ENCODE measurements at places on chromosomes 5 and 9. TPM values are rescaled to one million over a fixed set of nuclear protein-coding genes. Genes with fewer than 3 reads are reported as not detected.
A peak's percentile ranks its signal among the peaks of the same experiment; 100 is the strongest.

GARIN3 gene
- not detected for total RNA-seq

CDC14B gene
- 9.2 TPM for total RNA-seq

NRG2 gene
- 0.81 TPM for total RNA-seq

KIF20A gene
- 8.7 TPM for total RNA-seq

DNAH5 gene
- total RNA-seq = 0.20 TPM

GABBR2 gene
- total RNA-seq = 116 TPM

HTR1A gene
- total RNA-seq = 1.2 TPM

TMOD1 gene
- 0.64 TPM for total RNA-seq

DNA sequence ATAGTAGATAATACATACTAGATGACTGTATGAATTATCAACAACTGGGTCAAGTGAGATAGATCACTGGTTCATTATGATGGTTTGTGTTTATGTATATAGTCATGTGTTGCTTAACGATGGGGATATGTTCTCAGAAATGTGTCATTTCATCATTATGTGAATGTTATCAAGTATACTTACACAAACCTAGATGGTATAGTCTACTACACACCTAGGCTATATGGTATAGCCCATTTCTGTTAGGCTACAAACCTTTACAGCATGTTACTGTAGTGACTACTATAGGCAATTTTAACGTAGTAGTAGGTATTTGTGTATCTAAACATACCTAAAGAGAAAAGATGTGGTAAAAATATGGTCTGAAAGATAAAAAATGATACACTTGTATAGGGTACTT, 31.0 kb downstream of the TMEM38B start:
- no peaks in the 10 kb centered on the region for H3K36me3 ChIP-seq
- DNase-seq = no peak
- H3K27ac ChIP-seq = no peak overlapping the region
- H3K27me3 ChIP-seq = peaks cover 3% of the 10 kb centered on the region

- H3K4me1 ChIP-seq = peaks cover 43% of the 10 kb centered on the region
- no peak overlapping the region for H3K27ac ChIP-seq
- no peak for DNase-seq
- no peak overlapping the region for H3K4me3 ChIP-seq
- H3K36me3 ChIP-seq = no peaks in the 10 kb centered on the region
- H3K27me3 ChIP-seq = peaks cover 13% of the 10 kb centered on the region
Measured at GRCh38 chr9:89436963-89437625, 60.8 kb downstream of the SEMA4D start.

DNA sequence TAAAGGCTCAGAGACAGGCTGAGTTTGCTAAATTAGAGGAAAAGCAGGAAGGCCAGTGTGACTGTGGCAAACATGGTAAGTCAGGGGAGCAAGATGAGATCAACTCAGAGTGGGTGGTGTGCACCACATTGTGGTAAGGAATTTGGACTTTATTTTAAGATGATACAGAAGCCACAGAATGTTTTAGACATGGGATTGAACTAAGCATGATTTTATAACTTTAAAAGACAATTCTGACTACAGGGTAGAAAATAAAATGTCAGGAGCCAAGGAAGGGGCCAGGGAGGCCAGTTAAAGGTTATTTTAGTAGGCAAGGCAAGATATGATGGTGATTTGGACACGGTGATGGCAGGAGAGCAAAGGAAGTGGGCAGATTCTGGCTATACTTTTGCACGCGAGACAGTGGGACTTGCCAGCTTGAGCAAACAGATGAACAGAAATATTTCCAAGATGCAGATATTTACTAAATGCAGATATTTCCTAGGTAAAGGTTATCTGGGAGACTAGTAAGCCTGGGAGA, 53.9 kb downstream of the TSSK1B start:
- H3K4me1 ChIP-seq = no peaks in the 10 kb centered on the region
- H3K27me3 ChIP-seq = no peaks in the 10 kb centered on the region
- no peaks in the 10 kb centered on the region for H3K36me3 ChIP-seq

DNA sequence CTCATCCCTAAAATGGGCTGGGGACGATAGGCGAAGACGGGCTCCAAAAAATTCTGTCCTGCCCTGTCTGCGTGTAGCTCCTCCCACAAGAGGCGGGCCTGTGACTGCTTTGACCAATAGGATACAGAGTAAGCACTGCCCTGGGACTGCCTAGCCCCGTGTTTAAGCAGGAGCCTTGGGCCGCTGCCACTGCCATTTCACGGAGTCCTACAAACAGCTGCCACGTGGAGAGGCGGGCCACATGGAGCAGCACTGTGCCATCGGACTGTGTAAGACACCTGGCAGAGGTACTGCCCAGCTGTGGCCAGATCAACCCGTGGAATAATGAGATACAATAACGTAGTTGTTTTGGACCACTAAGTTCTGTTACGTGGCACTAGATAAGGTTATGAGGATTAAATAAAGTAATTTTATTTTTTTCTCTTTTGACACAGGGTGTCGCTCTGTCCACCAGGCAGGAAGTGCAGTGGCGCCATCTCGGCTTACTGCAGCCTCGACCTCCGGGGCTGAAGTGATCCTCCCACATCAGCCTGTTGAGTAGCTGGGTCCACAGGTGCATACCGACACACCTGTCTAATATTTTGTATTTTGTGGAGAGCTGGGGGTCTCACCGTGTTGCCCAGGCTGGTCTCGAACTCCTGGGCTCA, 87.2 kb downstream of the LMNB1 start:
- H3K27ac ChIP-seq = no peak overlapping the region
- peaks cover 6% of the 10 kb centered on the region for H3K4me1 ChIP-seq
- H3K36me3 ChIP-seq = no peaks in the 10 kb centered on the region
- H3K27me3 ChIP-seq = peaks cover 9% of the 10 kb centered on the region

GRCh38 chr5:123546657-123547056, 34.7 kb downstream of the CSNK1G3 start:
- no peaks in the 10 kb centered on the region for H3K36me3 ChIP-seq

DNA sequence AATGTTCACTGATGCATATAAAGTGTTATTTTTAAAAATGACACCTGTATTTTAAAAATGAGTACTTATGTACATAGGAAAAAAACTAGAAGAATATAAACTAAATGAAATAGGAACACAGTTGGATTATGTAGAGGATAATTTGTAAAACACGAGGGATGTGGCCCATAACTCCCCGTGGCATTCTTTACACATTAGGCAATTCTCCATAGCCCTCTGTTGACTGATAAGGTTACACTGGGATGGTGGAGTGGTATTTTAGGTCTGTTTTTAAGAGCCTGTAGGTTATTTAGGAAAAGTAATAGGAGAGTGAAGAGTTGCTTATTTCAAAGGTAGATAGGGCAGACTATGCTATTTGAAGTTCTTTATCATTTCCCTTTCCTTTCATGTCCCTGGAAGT, 1.8 kb downstream of the CAVIN4 start:
- H3K27me3 ChIP-seq = no peaks in the 10 kb centered on the region
- no peaks in the 10 kb centered on the region for H3K36me3 ChIP-seq
- DNase-seq = no peak
- H3K4me1 ChIP-seq = no peaks in the 10 kb centered on the region
- no peak overlapping the region for H3K27ac ChIP-seq

- H3K27me3 ChIP-seq = no peaks in the 10 kb centered on the region
- no peak overlapping the region for H3K27ac ChIP-seq
- H3K4me1 ChIP-seq = no peaks in the 10 kb centered on the region
- H3K4me3 ChIP-seq = no peak overlapping the region
- DNase-seq = no peak
Measured at GRCh38 chr5:83220331-83220730, 143.0 kb downstream of the XRCC4 start.

DNA sequence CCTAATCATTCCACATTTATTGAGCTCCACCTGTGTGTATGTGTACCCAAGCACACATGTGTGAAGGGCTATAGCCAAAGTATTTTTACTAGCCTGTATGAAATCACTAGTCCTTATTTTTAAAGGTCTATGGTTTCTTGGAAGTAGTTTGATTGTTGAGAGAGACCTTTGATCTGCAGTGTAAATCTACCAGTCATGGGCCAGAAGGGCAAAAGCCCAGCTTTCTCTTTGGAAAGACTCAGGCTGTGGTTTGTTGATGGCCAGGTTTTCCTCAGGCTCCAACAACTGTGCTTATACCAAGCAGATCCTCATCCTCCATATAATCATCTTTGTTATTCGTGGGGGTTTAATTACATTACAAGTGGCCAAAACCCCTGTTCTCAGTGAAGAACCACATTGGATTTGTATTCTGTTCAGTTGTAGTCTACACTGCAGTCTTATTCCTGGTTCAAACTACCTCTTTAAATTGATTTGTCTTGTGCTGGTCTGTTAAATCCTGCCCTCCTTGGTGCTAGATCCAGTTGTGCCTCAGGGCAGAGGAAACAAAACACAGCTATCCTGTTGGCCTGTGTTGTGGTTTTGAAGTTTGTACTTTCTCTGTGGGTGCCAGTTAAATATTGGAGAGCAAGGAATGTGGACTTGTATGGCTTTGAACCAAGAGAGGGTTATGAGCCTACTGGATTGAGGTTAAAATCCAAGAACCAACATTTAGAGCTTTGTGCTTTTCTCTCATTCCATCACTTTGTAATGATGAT, 13.3 kb downstream of the CDC26 start:
- no peak overlapping the region for H3K4me3 ChIP-seq
- DNase-seq = no peak
- peaks cover 1% of the 10 kb centered on the region for H3K27me3 ChIP-seq
- no peaks in the 10 kb centered on the region for H3K36me3 ChIP-seq
- no peak overlapping the region for H3K27ac ChIP-seq

DNA sequence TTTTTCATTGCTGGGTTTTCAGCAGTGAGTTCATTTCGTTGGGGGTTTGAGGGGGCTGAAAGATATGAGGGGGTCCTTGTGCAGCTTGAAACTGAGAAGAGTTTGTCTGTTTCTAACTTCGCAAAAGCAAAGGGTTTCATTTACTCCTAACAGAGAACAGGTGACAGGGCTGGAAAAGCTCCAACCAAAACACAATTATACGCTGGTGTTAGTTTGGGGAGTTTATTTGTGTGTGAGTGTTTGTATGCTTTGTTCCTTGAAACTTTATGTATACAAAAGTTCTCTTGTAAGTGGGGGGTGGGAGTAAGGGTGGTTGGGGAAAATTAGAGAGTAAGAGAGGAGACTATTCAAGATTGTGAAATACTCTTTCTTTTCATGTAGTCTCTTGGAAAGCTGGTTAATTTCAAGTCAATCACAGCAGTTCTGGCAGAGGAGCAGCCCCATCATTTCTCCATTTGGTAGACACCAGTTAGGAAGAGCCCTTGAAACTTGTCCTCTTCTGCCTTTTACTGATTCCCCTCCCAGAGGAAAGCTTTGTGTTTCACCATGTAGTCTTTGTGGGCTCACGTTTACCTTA, 881 bp downstream of the TNFAIP8 start:
- H3K4me3 ChIP-seq = peak overlapping the region; percentile 97
- no peak overlapping the region for H3K27ac ChIP-seq
- H3K4me1 ChIP-seq = peaks cover 12% of the 10 kb centered on the region
- no peak for DNase-seq
- H3K27me3 ChIP-seq = peaks cover 10% of the 10 kb centered on the region

GRCh38 chr9:5698810-5699556, 70.1 kb downstream of the RIC1 start:
- no peaks in the 10 kb centered on the region for H3K4me1 ChIP-seq
- no peak for DNase-seq
- no peak overlapping the region for H3K4me3 ChIP-seq
- no peaks in the 10 kb centered on the region for H3K36me3 ChIP-seq
- no peak overlapping the region for H3K27ac ChIP-seq
- H3K27me3 ChIP-seq = no peaks in the 10 kb centered on the region

DNA sequence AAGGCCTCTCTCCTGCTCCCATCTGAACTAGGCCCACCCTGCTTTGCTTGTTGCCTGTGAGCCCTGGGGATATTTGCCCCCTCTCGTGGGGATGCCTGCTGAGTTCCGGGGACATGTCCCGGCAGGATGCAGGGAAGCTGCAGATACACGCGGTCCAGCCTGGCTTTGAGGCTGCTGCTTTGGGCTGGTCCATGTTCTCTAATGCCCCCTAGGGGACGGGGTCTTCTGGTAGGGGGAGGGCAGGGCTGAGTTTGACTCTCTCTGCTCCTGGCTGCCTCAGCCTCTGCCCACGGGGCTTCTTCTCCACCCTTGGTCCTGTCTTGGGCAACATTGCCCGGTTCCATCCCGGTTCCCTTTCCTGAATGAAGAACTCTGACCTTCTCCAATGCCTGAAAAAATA, 84.9 kb upstream of the ASS1 start:
- no peak for DNase-seq
- H3K36me3 ChIP-seq = peaks cover 17% of the 10 kb centered on the region
- no peaks in the 10 kb centered on the region for H3K4me1 ChIP-seq
- H3K27ac ChIP-seq = no peak overlapping the region
- H3K27me3 ChIP-seq = peaks cover 9% of the 10 kb centered on the region

DNA sequence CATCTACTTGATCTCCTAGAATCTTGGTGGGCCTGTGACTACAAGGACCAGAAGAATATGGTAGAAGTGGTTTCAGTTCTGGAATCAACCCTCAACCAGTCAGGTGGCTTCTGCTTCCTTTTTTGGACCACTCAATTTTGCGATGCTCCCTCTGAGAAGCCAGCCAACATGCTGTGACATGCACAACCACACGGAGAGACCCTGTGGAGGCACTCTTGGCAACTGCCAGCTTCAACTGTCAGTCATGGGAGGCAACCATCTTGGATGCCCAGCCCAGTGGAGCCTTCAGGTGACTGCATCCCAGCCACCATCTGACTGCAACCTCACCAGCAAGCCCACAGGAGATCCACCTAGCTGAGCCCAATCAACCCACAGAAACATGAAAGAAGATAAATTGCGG, 137.3 kb downstream of the FAM114A2 start:
- DNase-seq = no peak
- H3K4me1 ChIP-seq = peaks cover 13% of the 10 kb centered on the region
- H3K27ac ChIP-seq = no peak overlapping the region
- H3K36me3 ChIP-seq = no peaks in the 10 kb centered on the region
- no peak overlapping the region for H3K4me3 ChIP-seq
- no peaks in the 10 kb centered on the region for H3K27me3 ChIP-seq

- H3K4me3 ChIP-seq = no peak overlapping the region
- no peaks in the 10 kb centered on the region for H3K4me1 ChIP-seq
- no peak overlapping the region for H3K27ac ChIP-seq
- no peaks in the 10 kb centered on the region for H3K27me3 ChIP-seq
- no peak for DNase-seq
Measured at GRCh38 chr9:92468206-92468605, 14.1 kb downstream of the ASPN start.

GRCh38 chr9:15361737-15362136, 54.7 kb upstream of the TTC39B start:
- H3K4me1 ChIP-seq = no peaks in the 10 kb centered on the region
- no peak for DNase-seq
- H3K27ac ChIP-seq = no peak overlapping the region

GRCh38 chr5:142789206-142789605, 19.0 kb downstream of the ARHGAP26 start:
- H3K27ac ChIP-seq = no peak overlapping the region
- no peaks in the 10 kb centered on the region for H3K36me3 ChIP-seq
- no peak for DNase-seq
- H3K27me3 ChIP-seq = no peaks in the 10 kb centered on the region

DNA sequence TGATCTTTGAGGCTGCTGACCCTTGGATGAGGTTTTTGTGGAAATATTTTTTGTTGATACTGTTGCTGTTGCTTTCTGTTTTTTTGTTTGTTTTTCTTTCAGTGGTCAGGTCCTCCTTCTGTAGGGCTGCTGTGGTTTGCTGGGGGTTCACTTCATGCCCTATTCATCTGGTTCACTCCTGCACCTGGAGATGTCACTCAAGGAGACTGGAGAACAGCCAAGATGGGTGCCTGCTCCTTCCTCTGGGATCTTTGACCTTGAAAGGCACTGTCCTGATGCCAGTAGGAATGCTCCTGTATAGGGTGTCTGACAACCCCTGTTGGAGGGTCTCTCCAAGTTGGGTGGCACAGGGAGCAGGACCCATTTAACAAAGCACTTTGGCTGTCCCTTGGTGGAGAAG, 67.0 kb upstream of the ACTBL2 start:
- no peak overlapping the region for H3K27ac ChIP-seq
- DNase-seq = no peak
- H3K27me3 ChIP-seq = peaks cover 4% of the 10 kb centered on the region
- H3K36me3 ChIP-seq = peaks cover 6% of the 10 kb centered on the region

Data from glutamatergic neuron (in vitro differentiated cells).